ENCODE measurements at places on chromosomes 3 and 15.

GRCh38 chr3:70933105-70933810, 620.8 kb upstream of the MDFIC2 start:
- no peak for DNase-seq

GRCh38 chr3:167830007-167830406, 94.5 kb downstream of the SERPINI1 start:
- no peak for DNase-seq

DNA sequence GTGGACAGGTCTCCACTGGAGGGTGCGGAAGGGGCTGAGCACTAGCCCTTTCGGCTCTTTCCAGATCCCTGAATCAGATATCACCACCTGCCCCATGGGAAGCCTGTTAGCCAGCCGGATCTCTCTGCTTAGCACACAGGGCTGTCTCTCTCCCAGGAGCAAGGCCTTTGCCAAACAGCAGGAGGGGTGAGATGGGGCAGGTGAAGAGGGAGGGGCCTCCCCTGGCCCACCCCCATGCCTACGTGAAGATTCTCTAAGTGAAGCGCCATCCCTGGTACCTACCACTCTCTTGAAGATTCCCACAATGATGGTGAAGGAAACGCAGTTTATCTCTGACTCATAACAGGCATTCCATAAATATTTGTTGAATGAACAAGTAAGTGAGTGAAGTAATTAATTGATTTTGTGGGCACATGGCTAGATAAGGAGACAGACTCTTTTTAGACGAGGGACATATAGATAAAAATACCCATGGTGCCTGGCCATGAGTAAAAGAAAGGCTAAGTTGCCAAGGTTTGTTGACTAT, 19.6 kb upstream of the HCN4 start:
- no peak for DNase-seq

DNA sequence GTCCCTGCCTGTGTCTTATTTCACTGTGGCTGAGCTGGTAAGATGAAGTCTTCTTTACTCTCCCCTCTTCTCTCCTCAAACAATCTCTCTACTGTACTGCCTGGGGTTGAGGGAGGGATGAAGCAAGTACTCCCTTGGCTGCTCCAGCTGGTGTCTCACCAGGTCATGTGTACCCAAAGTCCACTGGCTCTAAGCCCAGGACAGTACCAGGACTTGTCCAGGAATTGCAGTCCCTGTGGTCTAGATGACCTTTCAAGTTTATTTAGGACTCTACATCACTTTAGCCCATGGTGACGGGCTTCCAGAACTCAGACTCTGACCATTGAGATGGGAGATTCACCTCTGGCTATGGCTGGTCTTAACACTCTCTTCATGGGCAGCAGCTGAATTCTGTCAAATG, 17.5 kb upstream of the SLC27A2 start:
- no peak for DNase-seq

DNA sequence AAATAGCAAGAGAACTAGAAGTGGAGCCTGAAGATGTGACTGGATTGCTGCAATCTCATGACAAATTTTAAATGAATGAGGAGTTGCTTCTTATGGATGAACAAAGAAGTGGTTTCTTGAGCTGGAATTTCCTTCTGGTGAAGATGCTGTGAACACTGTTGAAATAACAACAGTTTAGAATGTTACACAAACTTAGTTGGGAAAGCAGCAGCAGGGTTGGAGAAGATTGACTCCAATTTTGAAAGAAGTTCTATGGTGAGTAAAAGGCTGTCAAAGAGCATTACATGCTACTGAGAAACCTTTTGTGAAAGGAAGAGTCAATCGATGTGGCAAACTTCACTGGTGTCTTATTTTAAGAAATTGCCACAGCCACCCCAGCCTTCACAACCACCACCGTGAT, 220.9 kb upstream of the LRRFIP2 start:
- no peak for DNase-seq

DNA sequence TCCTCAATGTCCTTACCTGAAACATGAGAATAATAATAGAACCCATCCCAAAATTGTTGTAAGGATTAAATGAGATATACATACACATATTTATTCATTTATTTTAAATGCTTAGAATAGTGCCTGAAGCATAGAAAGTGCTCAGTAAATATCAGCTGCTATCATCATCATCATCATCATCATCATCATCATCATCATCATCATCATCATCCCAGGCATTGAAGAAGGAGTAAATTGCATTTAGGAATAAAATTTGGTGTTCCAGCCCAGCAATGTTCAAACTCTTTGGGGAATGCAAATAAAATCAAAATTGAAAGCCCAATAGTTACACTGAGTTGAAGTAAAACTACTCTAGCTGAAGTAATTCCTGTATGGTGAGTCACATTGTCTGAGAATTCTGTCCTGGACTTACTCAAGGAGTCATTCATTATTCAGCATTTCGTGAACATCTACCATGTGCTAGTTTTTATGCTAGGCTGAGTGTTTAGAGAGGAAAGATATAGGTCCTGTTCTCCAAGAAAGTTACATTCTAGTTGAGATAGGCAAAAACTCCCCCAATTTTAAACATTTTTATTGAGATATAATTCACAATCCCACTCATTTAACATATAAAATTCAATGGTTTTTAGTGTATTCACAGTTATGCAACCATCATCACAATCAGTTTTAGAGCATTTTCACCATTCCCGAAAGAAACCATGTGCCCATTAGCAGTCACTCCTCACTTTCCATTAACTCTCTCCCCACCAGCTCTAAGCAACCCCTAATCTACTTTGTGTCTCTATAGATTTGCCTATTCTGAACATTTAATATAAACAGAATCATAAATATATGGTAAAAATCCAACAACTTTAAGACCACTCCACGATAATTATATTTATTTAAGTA, 107.2 kb downstream of the FRMD5 start:
- no peak for DNase-seq

DNA sequence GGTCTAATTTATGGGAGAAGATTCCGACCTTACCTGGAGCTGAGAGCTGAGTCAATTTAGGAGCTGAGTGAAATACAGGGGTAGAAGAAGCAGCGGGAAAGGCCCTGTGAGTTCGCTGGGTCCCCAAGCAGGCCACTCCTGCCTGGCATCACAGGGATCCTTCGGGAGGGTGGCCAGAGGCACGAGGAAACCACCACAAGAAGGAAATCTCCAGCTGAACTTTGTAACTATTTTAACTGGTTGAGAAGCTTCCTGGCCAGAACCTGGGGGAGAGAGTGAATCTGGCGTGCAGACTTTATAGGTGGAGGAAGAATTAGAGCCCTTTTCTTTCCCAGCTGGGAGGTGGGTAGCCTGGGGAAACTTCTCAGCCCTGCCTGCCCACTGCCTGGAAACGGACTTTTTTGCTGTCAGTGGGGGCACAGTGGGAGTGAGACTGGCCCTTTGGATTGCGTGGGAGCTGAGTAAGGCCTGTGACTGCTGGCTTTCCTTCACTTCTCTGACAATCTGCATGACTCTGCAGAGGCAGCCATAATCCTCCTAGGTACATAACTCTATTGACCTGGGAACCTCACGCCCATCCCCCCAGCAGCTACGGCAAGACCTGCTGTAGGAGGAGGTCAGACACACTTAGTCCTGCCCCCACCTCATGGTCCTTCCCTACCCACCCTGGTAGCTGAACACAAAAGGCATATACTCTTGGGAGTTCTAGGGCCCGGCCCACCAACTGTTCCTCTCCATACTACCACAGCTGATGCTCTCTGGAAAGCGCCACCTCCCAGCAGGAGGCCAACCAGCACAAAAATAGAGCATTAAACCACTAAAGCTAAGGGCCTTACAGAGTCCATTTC, 340.7 kb downstream of the CNTN3 start:
- DNase-seq, result no peak

Data from mesenteric fat pad (tissue), 1 donor.